ENCODE measurements at places on chromosomes 2 and 18. TPM values are rescaled to one million over a fixed set of nuclear protein-coding genes. Genes with fewer than 3 reads are reported as not detected.

TLX2 gene
- not detected for total RNA-seq

SPHKAP gene
- not detected for total RNA-seq

SERPINB11 gene
- not detected for total RNA-seq

CKAP2L gene
- total RNA-seq, result 12.2 TPM

RASGRP3 gene
- total RNA-seq, result 117 TPM

SNTG2 gene
- total RNA-seq, result not detected

NEMP2 gene
- total RNA-seq, result 2.4 TPM

GNLY gene
- total RNA-seq, result not detected

ASTL gene
- not detected for total RNA-seq

IL1B gene
- total RNA-seq, result 0.33 TPM

PIEZO2 gene
- 103 TPM for total RNA-seq

SERPINB4 gene
- total RNA-seq, result not detected

CELF4 gene
- total RNA-seq, result not detected

CDH19 gene
- total RNA-seq, result not detected

MBOAT2 gene
- 8.3 TPM for total RNA-seq

VWC2L gene
- total RNA-seq, result not detected

TRIM43 gene
- not detected for total RNA-seq

Data from vein endothelial cell (primary cell).